ENCODE measurements at places on chromosomes 7 and 10.

GRCh38 chr10:34272316-34272715 is 542.8 kb downstream of the PARD3 start:
- no peak for DNase-seq

DNA sequence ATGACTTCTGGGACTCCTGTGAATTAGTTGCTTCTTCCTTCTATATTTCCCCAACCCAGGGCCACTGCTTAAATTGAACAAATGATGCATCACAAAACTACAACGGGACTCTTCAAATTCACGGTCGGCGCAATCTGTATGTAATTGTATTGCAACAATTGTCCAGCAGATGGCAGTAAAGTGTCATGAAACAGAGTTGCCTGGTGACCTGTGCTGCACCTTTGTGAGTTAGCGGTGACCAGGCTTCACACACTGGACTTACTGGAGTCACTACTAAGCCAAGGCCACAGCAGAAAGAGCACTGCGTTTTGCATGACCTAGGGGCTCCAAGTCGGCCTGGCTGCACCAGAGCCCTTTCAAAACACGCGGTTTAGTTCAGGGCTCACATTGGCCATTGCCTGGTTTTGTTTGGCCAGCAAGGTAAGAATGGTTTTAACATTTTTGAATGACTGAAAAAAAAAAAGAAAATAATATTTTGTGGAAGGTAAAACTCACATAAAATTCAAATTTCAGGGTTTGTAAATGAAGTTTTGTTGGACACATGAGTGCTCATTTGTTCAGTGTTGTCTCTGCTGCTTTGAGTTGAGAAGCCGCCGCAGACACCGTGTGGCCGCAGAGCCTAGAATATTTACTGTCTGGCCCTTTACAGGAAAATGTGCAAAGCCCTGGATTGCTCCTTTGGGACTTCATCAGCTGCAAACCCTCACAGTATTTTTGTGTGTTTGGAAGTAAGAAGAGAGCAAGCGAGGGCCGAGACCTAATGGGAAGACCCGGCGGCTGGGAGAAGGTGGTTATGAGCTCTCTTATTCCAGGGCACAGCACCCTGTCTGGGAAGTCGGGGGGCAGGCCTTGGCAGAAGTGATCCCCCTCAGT is 23.2 kb upstream of the ZNF32 start:
- DNase-seq: no peak

GRCh38 chr10:111221682-111222480 is 145.1 kb downstream of the ADRA2A start:
- no peak for DNase-seq

DNA sequence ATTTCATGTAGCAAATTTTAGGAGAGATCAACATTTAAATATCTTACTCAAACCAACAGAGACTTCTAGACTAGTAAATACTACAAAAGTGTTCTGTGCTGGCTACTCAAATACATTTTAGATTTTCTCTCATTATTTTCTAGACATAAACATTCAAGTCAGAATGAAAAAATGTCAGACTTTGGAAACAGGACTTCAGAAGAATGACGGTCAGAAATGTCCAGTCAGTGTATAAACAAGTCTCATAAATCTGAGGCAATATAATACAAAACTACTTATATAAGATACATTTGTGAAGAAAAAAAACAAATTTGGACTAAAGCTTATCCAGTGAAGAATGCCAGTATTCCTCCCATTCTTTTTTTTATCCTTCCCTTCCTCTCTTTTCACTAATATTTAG is 25.9 kb downstream of the RNLS start:
- no peak for DNase-seq

Data from activated T-helper 1 cell treated with anti-CD3 and anti-CD28 coated beads, Interleukin-2, amount 50 U/mL, for 16 hours (primary cell).